Skeletal muscle cell (primary cell): ENCODE measurements at places on chromosomes 5 and 9.

DNA sequence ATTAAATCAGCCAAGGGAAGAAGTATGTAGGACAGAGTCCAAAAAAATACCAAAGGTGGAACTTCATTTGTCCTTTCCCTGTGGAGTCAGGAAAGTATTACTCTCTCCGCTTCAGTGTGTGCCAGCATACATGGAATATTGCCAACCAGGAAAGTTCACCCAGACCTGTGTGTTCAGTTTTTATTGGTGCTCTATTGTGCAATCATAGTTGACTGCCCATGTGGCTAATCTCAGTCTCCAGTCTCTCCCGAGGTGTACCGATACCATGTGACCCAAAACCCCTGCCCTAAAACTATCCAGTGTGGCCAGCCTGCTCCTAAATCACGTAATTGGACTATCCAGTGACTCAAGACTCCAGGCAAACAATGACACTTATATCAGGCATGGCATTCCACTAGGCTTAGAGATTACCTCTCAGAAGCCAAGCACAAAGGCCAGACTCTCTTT lies 38.8 kb downstream of the NFX1 start:
- DNase-seq = peak; percentile 93

- DNase-seq = no peak
Measured at GRCh38 chr9:95181226-95181818, 136.2 kb downstream of the FANCC start.

GRCh38 chr5:14580398-14581034 lies 1.1 kb upstream of the OTULINL start:
- DNase-seq = no peak

GRCh38 chr9:117616431-117616831 lies 87.8 kb upstream of the TLR4 start:
- DNase-seq = no peak

GRCh38 chr5:39207345-39208045 lies 11.9 kb downstream of the FYB1 start:
- no peak for DNase-seq

DNA sequence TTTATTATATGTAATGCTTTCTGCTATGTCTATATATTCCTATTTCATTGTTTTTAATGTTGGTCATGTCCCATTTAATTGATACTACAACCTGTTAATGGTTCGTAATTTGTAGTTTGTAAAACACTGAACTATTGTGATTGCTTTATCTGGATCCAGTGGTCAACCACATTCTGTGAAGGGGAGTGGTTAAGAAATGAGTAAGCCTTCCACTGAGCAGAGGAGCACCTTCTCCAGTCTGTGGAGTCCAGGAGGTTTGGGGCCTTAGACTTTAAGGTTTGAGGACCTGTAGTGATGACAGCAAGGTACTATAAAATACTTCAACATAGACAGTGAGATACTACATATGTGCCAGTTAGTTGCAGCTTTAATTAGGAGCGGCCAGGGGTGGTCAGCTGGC lies 67.7 kb upstream of the RAD23B start:
- DNase-seq = no peak

GRCh38 chr5:67530609-67531255 lies 334.1 kb upstream of the CD180 start:
- DNase-seq = peak; percentile 20
